ENCODE measurements at places on chromosomes 11 and 22.

GRCh38 chr22:45237065-45237990 is 3.4 kb downstream of the KIAA0930 start:
- DNase-seq: no peak

- no peak for DNase-seq
Observed at GRCh38 chr22:42842658-42843370, 14.3 kb downstream of the ARFGAP3 start.

DNA sequence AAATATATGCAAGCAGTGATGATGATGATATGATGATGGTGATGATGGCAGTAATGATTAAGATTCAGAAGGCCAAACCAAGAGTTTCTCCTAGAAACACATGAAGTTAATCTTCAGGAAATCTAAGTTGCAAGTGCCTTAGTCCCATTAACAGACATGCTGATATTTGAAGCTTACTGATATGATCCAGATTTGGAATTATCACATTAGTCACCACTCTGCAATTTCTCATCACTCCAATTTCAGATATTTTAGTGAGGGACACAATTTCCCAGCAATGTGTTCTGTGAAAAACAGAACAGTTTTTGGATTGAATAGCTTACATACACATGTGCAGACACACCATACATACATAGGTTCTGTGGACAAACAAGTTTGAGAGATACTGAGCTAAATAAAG is 411.4 kb upstream of the FAT3 start:
- DNase-seq: no peak

- no peak for DNase-seq
Observed at GRCh38 chr22:20084547-20085413, 4.7 kb downstream of the DGCR8 start.

GRCh38 chr22:33756508-33756949 is 163.7 kb downstream of the LARGE1 start:
- DNase-seq: no peak

- peak; percentile 90 for DNase-seq
Observed at GRCh38 chr11:18394275-18394927, at the start of gene LDHA. Gene LDHA, plus strand, starts transcription at chr11:18394563. Its CDS starts 2,280 bp downstream, at chr11:18396843.

- DNase-seq: no peak
Observed at GRCh38 chr11:107592813-107593212, 1.9 kb downstream of the ELMOD1 start.

GRCh38 chr11:31069447-31070205 is 299.9 kb downstream of the DCDC1 start:
- DNase-seq: no peak

- DNase-seq: no peak
Observed at GRCh38 chr11:404551-405264, 10.1 kb downstream of the SIGIRR start.

- no peak for DNase-seq
Observed at GRCh38 chr22:37749831-37750595, 53.2 kb downstream of the TRIOBP start.

DNA sequence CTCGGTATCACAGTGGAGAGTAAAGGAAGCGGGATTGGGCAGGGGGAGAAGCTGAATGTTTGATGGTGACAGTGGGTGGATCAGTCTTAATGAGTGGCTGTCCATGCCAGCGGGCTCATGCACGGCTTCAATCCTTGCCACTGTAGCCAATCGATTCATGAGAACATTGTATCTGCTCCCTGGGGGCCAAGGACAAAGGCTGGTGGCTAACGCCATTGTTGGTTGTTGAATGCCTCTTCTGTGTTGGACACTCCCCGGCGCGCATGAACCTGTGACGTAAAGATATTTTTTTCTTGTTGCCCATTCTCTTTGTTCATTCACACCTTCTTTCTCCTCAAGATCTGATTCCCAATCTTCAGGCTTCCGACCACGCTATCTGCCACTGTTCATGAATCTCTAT is 20.9 kb upstream of the ATXN10 start:
- DNase-seq: no peak

- no peak for DNase-seq
Observed at GRCh38 chr22:23834793-23835483, 3.9 kb downstream of the DERL3 start.

DNA sequence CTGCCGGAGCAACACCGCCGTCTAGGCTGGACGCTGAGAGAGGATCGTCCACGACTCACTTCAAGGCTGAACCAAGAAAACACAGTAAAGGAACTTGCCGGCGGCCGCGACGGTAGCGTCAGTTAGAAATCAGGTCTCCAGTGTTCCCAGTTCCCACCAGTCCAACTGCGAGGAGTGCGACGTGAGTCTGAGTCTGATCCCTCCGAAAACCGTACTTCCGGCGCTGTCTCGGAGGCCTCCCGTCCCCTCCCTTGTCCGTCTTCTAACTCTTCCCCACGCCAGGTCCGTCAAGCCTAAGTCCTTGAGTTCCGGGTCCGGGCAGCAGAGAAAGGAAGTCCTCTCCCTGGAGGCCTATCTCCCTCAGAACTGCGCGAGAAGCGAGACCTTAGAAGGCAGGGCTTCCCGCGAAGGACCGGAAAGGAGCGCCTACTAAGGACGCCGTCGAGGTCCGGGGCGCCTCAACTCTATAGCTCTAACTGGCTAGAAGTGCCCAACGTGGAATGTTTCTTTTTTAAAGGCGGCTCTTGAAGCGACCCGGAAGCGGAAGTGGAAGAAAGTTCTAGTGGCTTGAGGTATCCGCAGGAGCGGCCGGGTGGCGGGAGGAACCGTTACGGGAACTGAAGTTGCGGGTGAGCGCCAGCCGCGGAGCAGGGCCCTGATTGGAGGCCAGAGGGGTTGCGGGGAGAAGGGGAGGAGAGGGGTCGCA is at the start of the genes BANF1 and EIF1AD:
TSS of gene BANF1 (plus strand) at position 562 of the 706 bp plus-strand sequence. CDS start 748 bp downstream, outside the sequence.
TSS of gene EIF1AD (minus strand) at position 216 of the 706 bp plus-strand sequence. CDS start 1,768 bp downstream, outside the sequence.
- peak; percentile 94 for DNase-seq
